ENCODE measurements at places on chromosomes 7 and 10. TPM values are rescaled to one million over a fixed set of nuclear protein-coding genes. Genes with fewer than 3 reads are reported as not detected.

The RPP30 gene
- total RNA-seq, result 108 TPM

The ASB4 gene
- total RNA-seq, result not detected

GRCh38 chr7:143512488-143513340, 35.0 kb downstream of the TAS2R41 start:
- no peak overlapping the region for H3K27ac ChIP-seq
- H3K27me3 ChIP-seq, result no peaks in the 10 kb centered on the region
- no peaks in the 10 kb centered on the region for H3K36me3 ChIP-seq
- no peak overlapping the region for H3K4me3 ChIP-seq
- DNase-seq, result no peak

DNA sequence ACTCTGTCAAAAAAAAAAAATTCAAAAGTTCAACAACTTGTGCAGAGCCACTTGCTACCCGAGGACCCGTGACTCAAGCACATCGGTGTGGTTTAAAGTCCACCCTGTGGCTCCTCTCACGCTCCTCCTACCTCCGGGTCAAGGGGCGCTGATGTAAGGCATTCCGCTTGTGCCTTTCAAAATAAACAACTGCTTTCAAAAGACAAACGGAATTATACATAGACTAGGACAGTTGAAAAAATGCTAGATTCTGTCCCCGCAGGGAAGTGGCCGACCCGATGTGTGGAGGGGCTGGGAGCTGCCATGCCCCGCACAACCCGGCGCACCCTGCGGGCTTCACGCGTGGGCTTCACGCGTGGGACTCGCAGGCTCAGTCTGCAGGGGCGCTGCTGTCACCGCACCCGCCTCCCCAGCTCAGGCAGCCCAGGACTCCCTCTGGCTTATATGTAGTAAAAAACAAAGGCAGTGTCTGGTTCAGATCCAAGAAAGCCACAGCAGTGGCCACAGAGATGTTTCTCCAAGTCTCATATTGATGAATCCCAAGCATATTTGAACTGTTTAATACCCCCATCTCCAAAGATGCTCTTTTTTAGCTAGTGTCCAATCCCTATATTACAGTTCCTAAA, 239.7 kb upstream of the INHBA start:
- H3K4me3 ChIP-seq, result no peak overlapping the region
- H3K27ac ChIP-seq, result no peak overlapping the region
- H3K27me3 ChIP-seq, result peaks cover 29% of the 10 kb centered on the region
- DNase-seq, result no peak
- peaks cover 5% of the 10 kb centered on the region for H3K4me1 ChIP-seq

The FANK1 gene
- 0.46 TPM for total RNA-seq

GRCh38 chr10:86729677-86730076, 26.7 kb upstream of the BMPR1A start:
- H3K27me3 ChIP-seq, result peaks cover 2% of the 10 kb centered on the region
- no peaks in the 10 kb centered on the region for H3K4me1 ChIP-seq
- no peak overlapping the region for H3K27ac ChIP-seq
- H3K4me3 ChIP-seq, result no peak overlapping the region
- H3K36me3 ChIP-seq, result no peaks in the 10 kb centered on the region

GRCh38 chr10:67764012-67764822, 68.2 kb upstream of the CTNNA3 start:
- H3K4me3 ChIP-seq, result peak overlapping the region; percentile 78
- H3K4me1 ChIP-seq, result peaks cover 11% of the 10 kb centered on the region
- peaks cover 4% of the 10 kb centered on the region for H3K27me3 ChIP-seq
- peak overlapping the region; percentile 91 for H3K27ac ChIP-seq

DNA sequence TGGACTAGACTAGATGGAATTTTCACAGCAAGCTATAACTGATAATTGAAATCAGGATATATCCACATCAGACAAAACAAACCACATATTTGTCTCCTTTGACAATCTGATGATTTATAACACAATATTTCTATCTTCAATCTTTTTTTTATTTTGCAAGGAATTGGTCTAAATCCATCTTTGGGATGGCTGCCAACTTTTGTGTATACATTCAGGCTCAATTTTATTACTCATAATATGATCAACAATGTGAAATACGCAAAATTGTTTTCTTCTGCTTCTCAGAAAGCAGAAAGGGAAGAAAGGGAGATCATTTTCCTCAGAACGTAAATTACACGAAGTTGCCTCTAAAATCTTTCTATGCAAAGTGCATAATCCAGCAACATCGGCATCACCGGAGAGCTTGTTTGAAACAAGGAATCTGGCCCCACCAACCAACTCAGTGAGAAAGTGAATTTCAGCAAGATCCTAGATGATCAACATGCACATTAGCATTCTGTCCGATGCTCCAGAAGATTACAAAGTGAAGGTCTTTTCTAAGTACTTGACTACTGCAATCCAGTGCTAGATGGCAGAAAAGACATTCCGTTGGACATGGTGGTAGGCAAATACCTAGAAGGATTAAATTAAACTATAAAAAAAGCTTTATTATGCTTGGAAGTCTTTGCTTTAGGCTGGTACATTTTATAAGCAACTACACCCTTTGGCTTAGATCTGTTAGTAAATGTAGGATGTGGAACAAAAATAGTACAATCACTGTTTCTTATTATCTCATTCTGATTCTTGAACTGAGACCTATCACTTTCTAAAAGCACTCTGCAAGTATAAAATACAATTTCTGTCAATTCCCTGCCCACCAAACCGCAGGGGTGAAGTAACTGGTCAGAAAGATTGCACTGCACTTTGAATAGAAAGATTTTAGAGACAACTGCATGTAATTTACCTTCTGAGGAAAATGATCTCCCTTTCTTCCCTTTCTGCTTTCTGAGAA, 126.4 kb upstream of the RSU1 start:
- H3K4me3 ChIP-seq, result no peak overlapping the region
- H3K27ac ChIP-seq, result no peak overlapping the region
- H3K27me3 ChIP-seq, result no peaks in the 10 kb centered on the region
- peaks cover 1% of the 10 kb centered on the region for H3K36me3 ChIP-seq
